Fibroblast of villous mesenchyme (primary cell): ENCODE measurements at places on chromosomes 3 and 15.

GRCh38 chr3:135739779-135740178, 225.7 kb upstream of the PPP2R3A start:
- no peak for DNase-seq

- no peak for DNase-seq
Measured at GRCh38 chr3:71011565-71012287, 571.8 kb downstream of the FOXP1 start.

GRCh38 chr15:98408231-98408630, 240.1 kb upstream of the IGF1R start:
- DNase-seq, result no peak

DNA sequence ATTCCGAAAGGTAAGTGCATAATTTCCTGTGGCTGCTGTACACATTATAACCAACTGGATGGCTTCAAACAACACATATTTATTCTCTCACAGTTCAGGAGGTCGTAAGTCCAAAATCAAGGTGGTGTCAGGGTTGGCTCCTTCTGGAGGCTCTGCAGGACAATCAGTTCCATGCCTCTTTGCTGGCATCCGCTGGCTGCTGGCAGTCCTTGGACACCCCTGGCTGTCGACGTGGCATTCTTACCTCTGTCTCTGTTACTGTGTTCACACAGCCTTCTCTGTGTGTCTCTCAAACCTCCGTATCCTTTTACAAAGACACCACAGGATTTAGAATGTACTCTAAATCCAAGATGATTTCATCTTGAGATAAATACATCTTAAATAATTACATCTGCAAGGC, 398.8 kb upstream of the ATP10A start:
- DNase-seq, result no peak

GRCh38 chr3:146972726-146973125, 367.6 kb upstream of the PLSCR5 start:
- peak; percentile 3 for DNase-seq

GRCh38 chr15:63226966-63227401, 37.6 kb downstream of the RAB8B start:
- DNase-seq, result peak; percentile 44

DNA sequence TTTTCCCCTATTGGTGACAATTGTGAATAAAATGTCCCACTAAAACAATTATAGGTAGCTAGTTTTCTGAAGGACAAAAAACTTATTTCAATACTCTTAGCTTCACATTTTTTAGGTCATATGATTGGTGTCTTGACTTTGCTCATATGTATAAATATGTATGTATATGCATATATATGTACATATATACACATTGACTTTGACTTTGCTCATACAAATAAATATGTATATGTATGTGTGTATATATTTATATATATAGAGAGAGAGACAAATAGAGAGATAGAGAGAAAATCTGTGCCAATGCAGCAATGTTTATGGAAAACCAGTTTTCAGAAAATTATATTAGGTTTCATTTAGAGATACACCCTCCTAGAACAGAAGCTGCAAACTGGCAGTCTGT, 5.7 kb downstream of the MDFIC2 start:
- no peak for DNase-seq

GRCh38 chr3:195097331-195098255, 173.4 kb downstream of the XXYLT1 start:
- peak; percentile 55 for DNase-seq
